Neural progenitor cell (in vitro differentiated cells): ENCODE measurements at places on chromosomes 12 and 14.

- DNase-seq, result no peak
These were observed 84.9 kb downstream of the WSCD2 start for GRCh38 chr12:108213871-108214445.

GRCh38 chr14:95515080-95515489, 1.4 kb downstream of the SYNE3 start:
- DNase-seq, result peak; percentile 58

GRCh38 chr14:54877015-54877702, 25.5 kb downstream of the GCH1 start:
- DNase-seq, result no peak

- DNase-seq, result no peak
These were observed 68.0 kb downstream of the CCDC88C start for GRCh38 chr14:91349481-91350074.

GRCh38 chr14:74599321-74599761, 12.7 kb downstream of the LTBP2 start:
- no peak for DNase-seq

GRCh38 chr12:112288638-112289037, 93.6 kb downstream of the HECTD4 start:
- DNase-seq, result no peak

- DNase-seq, result no peak
These were observed 10.6 kb downstream of the SERPINA3 start for GRCh38 chr14:94622653-94623421.

DNA sequence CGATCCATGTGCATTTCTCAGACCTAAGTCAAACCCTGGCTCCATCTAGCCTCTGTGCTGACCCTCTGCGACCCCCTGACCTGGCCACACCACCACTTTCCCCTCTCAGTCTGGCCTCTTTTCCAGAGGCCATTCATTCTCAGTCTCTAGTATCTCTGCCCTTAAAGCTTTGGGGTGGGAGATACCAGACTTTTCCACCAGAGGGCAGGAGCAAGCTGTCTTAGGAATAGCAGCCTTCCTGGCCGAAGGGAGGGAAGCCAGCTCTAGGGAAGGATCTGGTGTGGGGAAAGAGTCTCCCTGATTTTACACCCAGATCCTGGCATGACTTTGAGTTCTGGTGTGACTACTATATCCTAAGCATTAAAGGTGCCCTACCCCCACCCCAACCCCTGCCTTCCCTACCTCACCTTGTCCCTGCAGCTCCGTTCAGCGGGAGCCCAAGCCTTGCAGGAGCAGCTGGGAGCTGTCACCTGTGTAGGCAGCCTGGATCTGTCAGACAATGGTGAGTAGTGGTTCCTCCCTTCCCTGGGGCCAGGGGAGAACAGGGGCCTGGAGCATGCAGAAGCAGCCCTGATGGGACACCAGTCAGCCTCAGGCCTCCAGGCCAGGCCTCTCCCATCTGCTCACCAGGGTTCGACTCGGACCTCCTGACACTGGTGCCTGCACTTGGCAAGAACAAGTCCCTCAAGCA, 6.6 kb downstream of the CARMIL3 start:
- DNase-seq, result peak; percentile 78

GRCh38 chr14:96705422-96706092, 91.6 kb upstream of the VRK1 start:
- DNase-seq, result no peak

DNA sequence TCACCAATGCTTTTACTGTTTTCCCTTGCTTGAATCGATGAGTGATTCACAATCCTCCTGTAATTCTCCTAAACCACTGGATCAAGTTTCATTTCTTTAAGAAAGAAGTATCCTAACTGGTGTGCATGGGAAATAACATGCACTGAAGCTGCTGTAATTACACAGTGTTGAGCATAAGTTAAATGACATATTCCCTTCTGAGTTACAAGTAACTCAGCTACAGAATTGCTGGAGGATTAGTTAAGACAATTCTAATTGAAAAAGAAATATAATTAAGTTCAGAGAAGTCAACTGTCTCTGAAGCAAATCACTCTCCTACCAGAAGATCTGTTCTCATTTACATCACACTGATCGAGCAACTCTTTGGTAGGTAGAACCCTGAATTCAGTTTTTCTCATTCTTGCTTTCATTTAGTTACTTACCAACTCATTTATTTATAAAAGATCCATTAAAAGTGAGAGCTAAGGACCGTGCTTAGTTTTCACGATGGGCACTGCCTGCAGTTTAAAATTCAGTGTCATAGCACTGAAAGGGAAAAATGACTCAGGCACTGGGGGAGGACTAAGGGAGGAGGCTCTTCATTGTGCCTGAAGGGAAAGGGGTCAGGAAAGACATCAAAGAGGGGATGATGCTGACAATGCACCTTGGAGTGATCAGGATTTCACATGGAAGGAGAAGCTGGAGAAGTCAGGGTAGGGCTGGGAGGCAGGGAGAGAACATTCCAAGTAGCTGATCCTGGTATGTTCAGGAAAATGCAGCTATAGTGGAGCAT, 327.2 kb downstream of the EMP1 start:
- DNase-seq, result no peak

DNA sequence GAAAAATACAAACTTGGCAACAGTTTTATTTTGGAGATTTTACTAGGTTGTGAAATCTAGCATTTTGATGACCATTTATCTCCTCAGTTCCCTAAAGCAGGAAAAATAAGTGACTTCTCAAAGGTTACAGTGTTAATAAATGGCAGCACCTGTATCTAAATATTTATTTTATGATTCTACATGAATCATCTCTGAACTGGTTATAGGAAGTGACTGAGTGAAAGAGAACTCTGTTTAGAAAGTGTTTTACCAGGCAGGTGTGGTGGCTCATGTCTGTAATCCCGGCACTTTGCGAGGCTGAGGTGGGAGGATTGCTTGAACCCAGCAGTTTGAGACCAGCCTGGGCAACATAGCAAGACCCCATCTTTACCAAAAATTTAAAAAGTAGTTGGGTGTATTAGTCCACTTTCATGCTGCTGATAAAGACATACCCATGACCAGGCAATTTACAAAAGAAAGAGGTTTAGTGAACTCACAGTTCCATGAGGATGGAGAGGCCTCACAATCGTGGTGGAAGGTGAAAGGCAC, 26.3 kb downstream of the MIPOL1 start:
- no peak for DNase-seq

DNA sequence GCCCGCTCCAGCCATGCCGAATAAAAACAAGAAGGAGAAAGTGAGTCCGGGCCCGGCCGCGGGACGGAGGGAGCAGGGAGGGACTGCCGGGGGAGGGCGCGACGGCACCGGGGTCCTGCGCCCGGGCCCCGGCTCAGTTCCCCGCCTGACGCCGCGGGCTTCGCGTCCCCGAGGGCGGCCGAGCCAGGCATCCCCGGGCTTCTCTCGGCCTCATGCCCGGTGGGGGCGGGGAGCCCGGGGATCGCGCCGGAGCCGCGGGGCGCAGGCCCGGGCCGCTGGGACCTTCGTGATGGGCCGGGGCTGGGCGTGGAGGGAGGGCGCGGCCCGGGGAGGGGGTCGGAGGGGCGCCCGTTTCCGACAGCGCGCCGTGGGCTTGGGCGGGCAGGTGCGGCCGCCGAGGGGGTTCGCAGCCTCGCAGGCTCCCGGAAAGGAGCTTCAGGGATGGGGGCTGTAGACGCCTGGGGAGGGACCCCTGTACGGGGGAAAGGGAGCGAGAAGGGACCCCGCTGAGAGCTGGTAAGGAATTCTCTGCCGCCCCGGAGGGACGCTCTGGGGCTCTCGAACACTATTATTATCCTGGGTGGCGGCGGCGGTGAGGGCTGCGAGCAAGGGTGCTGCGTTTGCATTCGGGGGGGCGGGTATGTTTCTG, 496 bp downstream of the PPP2R5C start:
- peak; percentile 39 for DNase-seq

DNA sequence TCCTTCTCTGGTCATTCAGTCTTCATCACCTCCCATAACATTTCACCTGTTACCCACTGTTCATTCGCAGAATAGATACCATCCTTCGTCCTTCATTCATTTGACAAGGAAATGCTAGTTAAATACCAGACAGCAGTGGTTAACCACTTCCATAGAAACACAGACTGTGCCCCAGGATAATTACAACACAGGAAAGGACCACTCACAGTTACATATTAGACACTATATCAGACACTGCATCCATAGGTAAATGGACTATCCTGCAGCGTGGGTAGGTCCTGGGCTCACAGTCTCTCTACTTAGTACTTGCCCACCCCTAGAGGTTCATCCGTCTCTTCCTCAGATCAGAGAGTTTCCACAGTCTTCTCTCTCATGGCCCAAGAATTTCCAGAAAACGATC, 1044.6 kb downstream of the VRK1 start:
- no peak for DNase-seq

- DNase-seq, result no peak
These were observed 7.3 kb upstream of the MYO1A start for GRCh38 chr12:57057067-57057751.

- DNase-seq, result peak; percentile 72
These were observed 102.2 kb downstream of the ERC1 start for GRCh38 chr12:1093166-1093751.

DNA sequence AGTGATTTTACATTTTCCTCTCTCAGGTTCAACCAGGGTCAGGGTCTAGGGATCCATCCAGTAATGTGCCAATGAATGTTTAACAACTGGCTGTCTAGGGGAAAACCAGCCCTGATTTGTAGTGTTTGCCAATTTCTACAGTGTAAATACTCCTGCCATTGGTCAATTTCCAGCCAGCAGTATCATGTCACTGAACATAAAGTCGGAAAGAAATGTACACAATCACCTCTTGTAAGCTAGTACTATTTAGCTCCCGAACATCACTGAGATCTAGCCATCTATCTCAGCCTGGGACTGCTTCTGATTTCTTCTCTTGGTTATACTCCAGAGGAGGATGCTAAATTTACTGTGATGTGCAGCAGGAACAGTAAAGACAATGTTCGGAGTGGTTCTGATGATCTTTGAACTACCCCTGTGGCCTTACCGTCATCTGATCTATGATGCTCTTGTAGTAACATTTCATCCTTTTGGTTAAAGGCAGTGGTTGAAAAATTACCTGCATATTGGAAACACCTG, 36.7 kb upstream of the EGLN3 start:
- DNase-seq, result no peak

GRCh38 chr14:21038441-21039422, 3.4 kb upstream of the RNASE7 start:
- DNase-seq, result no peak

DNA sequence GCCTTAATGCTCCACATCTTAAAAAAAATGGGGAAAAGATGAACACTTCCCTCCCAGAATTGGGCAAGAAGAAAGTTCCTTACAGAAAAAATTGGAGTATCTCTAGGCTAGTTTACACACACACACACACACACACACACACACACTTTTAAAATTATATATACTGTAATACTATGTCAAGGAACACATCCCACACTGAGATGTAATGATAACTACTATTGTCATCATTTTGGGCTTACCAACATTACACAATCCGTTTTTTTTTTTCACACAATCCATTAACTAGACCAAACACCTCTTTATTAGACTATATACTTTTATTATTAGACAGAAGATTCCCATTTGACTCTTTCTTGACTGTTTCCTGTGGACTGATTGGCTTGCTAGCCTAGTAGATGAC, 2.5 kb downstream of the LTBR start:
- no peak for DNase-seq

DNA sequence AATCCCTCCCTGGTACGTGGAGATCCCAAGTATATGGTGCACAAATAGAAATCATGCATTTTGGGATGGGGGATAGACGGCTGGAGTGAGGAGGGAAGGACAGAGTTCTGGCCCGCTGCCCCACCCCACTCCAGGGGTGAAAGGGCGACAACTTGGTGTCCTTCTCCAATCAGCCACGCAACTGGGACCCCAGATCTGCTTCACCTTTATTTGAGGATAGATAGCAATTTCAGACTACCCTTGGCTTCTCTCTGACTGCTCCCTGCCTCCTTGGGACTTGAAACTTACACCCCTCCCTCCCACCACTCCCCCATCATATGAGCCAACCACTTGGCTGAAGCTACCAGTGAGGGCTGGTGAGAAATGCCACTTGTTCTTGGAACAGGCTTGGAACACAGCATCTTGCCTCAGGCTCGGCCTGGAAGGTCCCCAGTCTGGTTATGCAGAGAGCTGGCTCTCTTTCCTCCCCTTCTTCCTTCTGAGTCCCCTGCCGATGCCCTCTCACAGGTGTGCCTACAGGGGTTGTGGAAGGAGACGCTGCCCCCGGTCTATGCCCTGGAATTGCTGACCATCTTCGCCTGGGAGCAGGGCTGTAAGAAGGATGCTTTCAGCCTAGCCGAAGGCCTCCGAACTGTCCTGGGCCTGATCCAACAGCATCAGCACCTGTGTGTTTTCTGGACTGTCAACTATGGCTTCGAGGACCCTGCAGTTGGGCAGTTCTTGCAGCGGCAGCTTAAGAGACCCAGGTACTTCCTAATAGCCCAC, 8.1 kb downstream of the OAS3 start:
- DNase-seq, result no peak

- no peak for DNase-seq
These were observed 19.4 kb downstream of the LDHB start for GRCh38 chr12:21638054-21638891.

DNA sequence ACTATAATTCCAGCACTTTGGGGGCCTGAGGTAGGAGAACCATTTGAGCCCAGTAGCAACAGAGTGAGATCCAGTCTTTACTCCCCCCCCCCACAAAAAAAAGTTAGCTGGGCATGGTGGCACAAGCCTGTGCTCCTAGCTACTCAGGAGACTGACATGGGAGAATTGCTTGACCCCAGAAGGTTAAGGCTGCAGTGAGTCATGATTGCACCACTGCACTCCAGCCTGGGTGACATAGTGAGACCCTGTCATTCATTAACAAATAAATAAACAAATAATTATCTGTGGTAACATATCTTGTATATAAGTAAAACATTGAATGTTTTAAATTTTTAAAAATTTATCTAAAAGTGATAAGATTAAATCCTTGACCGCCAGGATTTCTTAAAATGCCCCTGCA, 4.8 kb downstream of the ENTPD5 start:
- DNase-seq, result no peak

DNA sequence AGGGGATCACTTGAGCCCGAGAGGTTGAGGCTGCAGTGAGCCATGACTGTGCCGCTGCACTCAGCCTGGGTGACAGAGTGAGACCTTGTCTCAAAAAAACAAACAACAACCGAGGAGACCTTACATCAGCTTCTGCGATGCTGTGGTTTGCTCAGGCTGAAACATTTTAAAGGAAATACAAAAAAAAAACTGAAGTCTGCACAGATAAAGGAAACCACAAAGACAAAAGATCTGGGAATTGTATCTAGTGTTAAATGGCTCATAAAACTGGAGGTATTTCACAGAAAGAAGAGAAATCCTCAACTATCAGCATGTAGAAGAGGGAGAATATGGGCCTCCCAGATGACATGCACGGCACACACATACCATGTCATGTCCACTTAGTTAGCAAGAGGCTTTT, 60.3 kb upstream of the VPS33A start:
- DNase-seq, result no peak

GRCh38 chr12:91226951-91227350, 44.3 kb upstream of the DCN start:
- DNase-seq, result no peak

DNA sequence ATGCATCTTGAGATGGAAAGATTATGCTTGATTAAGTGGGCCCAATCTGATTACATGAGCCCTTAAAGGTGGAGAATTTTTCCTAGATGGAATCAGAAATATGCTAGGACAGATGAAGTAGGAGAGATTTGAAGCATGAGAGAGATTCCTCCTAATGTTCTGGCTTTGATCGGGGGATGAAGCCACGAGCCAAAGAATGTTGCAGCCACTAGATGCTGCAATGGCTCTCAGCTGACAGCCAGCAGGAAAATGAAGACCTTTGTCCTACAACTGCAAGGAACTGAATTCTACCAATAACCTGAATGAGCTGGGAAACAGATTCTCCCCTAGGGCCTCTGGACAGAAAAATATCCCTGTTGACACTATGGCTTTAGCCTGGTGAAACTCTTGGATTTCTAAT, 82.6 kb upstream of the ATP2B1 start:
- DNase-seq, result no peak

GRCh38 chr14:68137704-68138619, 318.4 kb downstream of the RAD51B start:
- DNase-seq, result peak; percentile 90
